ENCODE measurements at places on chromosomes 2 and 18.

GRCh38 chr2:121529439-121530211 lies 1.1 kb upstream of the RNU4ATAC start:
- DNase-seq, result no peak

DNA sequence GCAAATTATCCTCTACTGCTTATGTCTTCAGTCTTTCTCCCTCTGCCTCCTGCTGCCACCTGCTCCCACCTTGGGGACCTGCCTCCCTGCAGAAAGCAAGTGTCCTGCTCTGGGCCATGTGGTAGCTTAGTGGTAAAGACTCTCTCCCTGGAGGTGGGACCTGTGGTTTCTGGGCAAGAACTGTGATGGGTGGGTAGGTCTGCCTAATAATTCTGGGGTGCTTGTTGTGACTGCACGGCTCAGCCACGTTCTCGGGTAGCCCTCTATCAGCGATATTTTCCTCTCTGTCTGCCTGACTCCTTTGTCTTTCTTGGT lies 16.4 kb upstream of the CD28 start:
- DNase-seq, result no peak

- no peak for DNase-seq
Measured at GRCh38 chr18:24923138-24923537, 428.8 kb downstream of the ZNF521 start.

DNA sequence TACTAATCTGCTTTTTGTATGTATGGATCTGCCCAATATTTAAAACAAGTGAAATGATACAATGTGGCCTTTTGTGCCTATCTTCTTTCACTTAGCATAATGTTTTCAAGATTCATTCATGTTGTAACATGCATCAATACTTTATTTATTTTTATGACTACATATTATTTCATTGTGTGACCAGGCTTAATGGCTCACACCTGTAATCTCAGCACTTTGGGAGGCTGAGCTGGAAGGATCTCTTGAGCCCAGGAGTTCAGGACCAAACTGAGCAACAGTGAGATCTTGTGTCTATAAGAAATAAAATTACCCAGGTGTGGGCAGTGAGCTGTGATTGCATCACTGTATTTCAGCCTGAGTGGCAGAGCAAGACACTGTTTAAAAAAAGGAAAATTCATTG lies 33.2 kb downstream of the SPOPL start:
- DNase-seq, result no peak

DNA sequence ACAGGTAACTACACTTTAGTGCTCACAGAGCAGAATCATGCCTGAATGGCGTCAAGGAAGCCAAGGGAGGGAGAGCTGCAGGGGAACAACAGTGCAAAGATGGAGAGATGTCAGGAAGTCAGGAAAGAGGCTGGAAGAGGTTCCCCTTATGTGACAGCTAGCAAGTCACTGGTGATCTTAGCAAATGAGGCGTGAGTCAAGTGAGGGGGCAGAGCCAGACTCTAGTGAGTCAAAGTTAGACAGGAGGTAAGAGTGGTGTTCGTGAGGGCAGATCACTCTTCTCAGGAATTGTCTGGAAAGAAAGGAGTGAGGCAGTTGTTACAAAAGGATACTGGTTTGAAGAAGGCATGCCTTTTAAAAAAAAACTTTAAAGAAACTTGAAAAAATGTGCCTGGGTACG lies 87.1 kb downstream of the MEP1B start:
- DNase-seq, result no peak
